ENCODE measurements at places on chromosomes 16 and 17.

GRCh38 chr17:66633317-66633965 is 201.5 kb upstream of the CACNG5 start:
- no peak for DNase-seq

GRCh38 chr17:751269-752001 is 629 bp downstream of the GEMIN4 start:
- peak; percentile 37 for DNase-seq

DNA sequence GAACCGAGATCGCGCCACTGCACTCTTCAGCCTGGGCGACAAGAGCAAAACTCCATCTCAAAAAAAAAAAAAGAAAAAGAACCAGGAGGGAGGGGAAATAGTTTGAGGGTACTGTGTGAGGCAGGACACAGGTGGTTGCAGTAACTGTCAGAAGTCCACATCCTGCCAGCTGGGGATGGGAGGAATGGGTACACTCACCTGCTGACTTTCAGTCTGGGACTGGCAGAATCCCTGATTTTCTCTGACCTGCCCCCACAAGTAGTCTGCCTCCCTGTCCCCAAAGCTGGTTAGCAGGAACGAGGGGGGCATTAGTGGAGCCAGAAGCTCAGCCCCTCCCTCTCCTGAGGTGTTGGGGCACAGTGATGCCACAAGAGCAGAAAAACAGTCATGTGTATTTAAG is 7.1 kb upstream of the ARL5C start:
- DNase-seq = no peak

GRCh38 chr16:18853694-18854093 is 52.3 kb upstream of the ARL6IP1 start:
- DNase-seq = no peak

DNA sequence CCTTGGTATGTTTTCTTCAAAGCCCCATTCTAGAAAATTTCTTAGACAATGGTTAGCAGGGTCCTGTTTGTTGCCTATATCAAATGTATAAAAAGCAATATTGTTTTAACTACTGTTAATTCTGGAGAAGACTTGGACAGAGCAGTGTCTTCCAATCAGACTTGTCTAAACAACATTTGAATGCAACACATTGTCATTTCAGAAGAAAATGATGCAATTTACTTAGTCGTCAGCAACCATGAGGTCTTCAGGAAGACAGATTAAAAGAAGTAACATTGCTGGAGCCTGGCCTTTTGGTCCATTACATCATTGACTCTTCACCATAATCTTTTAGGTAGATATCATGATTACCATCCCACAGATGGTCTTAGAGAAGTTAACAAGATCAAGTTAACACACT is 94.5 kb downstream of the ANKFN1 start:
- no peak for DNase-seq

DNA sequence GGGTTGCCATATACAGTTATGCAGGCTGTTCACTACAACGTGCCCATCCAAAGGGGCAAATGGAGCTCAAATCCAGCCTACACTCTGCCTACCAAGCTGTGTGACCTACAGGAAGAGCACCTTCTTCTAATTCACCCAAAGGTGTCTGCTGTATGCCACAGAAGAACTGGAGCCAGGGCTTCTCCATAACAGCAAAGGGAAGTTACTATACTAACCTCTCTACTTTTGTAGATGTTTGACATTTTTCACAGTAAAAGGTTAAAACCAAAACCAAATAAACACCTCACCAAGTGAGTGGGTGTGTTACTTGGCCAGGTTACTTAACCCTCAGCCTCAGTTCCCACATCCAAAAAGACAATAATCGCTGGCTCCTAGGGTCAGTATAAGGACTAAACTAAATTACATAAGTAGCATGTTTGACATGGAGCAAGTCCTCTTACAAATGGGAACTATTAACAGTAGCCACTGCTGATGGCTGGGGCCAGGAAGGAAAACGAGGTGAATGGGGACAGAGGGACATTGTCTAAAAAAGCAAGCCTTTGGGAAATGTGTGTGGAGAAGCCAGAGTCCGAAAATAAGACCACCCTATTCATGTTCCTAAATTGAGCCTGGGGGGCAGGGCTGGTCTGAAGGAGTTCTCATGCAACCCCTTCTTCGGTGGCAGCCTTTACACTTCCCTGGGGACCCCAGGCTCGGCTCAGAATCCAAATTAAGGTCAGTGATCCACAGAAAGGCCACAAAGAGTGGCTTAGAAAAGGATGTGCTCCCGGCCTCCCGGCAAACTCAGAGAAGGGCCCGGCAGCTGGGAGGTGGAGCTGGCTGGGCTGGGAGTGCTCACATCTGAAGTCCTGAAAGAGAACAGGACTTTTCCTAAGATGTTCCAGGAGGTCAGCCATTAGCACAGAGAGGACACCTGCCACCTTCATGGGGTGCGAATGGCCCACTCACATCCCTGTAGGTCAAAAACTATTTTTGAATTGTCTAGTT is 13.5 kb downstream of the CUEDC1 start:
- DNase-seq = no peak

DNA sequence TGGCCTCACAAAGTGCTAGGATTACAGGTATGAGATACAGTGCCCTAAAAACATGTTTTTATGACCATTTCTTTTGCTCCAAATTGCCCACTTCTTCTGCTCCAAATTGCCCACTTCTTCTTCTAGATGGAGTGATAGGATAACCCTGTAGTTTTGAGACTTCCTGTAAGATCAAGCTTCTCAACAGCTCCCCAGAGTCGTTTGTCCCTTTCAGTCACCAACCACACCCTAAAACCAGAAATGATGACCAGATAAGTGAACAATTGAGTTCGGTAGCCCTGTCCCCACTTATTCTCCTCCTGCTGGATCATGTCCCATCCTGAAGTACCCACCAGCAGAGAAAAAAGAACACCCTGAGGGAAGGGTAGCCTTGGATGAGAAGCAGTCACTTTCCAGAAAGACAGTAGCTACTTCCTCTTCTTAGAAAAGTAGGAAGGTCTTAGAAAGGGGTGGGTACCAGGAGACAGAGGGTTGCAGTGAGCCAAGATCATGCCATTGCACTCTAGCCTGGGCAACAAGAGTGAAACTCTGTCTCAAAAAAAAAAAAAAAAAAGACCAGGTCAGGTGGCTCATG is 2.5 kb downstream of the ODAD4 start:
- no peak for DNase-seq

GRCh38 chr17:52824542-52824941 is 666.0 kb upstream of the CA10 start:
- no peak for DNase-seq

DNA sequence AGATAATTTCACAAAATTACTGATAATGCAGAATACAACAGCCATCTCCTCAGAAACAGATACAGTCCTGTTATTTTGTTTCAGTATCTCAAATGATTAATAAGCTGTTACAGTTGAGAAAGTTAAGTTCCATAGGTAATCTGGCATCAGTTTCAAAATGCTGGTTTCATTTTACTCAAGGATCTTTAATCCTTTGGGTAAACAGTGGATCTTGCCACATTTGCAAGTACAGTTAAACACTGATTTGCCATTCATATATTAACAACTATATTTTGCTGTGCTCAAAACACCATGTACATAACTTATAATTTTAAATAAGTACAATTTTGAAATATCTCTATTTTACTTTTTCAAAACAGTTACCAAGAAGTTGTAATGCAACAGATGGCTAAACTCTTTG is 31.2 kb downstream of the RPGRIP1L start:
- DNase-seq = no peak

- no peak for DNase-seq
Measured at GRCh38 chr16:82345318-82345717, 175.3 kb upstream of the MPHOSPH6 start.

DNA sequence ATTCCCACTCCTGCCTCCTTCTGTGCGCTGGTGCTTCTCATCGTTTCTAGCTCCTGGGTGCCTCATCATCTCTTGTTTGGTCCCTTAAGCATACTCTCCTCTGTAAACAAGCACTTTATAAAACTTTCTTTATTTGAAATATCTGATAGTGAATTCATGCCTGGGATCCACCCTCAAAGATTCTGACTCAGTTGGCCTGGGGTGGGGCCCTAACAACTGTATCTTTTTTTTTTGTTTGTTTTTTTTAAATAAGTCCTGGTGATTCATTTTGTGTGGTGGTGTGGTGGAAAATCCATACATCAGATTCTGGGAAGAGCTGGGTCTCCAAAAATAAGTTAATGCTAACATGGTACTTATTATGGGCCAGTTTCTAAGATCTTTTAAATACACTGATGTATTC is 678.3 kb downstream of the TOX3 start:
- DNase-seq = no peak

- no peak for DNase-seq
Measured at GRCh38 chr16:7646821-7647500, 314.3 kb downstream of the RBFOX1 start.

GRCh38 chr17:17205368-17206123 is 587 bp downstream of the PLD6 start:
- peak; percentile 77 for DNase-seq

DNA sequence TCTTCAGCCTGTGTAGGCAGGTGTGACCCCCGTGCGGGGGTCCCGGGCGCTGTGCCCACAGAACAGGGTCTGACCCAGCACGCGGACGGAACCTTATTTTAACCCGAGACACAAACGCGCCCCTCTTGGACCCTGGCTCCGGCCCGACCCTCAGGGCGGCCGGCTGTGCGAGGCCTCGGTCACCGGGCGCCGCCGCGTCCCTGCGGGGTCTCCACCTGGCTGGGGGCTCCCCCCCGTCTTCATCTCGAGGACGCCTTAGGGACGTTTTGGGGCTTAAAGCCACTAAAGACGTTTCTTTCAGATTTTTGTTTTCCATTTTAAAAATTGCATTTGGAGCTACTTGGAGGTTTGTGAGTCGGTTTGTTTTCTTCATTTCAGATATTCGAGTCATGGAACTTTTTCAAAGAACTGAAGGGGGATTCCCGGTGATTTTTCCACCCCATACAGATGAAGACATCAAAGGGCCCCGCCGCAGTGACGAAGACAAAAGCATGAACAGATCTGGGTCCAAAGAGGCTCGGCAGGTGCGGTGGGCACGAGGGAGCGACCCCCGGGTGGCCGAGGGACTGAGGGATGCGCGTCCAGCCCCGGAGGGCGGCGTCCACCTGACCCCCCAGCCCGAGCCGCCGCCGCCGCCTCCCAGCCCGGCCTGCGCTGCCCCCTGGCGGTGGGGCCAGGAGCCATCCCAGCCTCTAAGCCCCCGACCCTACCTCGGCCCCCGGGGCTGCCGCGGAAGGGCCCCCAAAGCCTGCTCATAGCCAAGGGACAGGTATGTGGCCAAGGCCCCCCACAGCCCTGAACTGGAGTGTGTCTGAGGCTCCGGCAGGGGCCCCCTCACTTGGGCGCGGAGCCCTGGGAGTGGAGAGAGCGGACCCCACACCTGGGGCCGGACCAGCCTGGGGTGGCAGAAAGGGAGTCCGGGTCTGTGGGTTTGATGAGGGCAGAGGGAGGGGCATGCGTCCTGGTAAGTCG is 3.8 kb upstream of the CD7 start:
- DNase-seq = peak; percentile 48

DNA sequence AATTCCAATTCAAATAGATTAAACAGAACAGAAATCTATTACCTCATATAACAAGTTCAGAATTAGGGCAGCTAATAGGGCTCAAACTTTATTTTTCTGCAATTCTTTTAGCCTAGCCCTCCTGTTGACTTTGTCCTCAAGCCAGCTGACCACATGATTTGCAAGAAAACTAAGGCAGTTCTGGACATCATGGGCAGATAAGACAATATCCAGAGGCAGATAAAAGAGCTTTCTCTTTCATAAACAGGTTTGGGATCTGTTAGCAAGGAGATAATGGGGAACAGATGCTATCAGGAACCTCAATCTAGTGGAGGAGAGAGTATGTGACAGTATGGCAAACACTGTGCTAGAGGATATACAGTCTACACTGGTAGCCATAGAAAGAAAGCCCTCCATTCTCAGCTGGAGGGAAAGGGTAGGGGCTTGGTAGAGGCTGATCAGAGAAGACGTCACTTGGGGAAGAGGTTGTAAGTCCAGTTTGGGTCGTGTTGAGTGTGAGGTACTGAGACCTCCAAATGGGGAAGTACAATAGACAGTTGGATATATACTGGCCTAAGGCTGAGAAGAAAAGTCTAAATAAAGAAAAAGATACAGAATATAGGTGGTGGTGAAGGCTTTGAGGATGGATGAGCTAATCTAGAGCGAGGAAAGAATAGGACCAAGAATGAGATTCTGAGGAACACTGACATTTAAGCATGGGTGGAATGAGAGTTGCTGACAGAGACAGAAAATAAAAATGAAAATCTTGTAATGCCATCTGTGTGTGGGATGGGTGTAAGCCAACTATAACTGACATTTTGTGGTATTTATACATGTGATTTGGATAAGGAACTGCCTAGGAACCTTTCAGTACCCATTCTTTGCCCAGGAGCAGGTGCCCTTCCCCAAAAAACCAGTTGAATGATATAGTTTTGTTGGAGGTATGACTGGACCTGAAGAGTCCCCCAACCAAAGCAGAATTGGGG is 67.4 kb downstream of the CYB561 start:
- DNase-seq = no peak

DNA sequence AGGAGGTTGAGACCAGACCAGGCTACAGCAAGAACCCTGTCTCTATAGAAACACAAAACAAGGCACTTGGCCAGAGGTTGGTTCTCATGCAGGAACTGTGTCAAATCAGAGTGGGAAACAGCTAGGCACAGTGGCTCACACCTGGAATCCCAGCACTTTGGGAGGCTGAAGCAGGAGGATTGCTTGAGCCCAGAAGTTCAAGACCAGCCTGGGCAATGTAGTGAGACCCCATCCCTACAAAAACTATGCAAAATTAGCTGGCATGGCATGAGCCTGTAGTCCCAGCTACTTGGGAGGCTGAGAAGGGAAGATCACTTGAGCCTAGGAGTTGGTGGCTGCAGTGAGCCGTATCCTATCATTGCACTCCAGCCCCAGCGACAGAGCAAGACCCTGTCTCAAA is 1.7 kb downstream of the UNKL start:
- DNase-seq = no peak
